ENCODE measurements at places on chromosomes 11 and 22.

DNA sequence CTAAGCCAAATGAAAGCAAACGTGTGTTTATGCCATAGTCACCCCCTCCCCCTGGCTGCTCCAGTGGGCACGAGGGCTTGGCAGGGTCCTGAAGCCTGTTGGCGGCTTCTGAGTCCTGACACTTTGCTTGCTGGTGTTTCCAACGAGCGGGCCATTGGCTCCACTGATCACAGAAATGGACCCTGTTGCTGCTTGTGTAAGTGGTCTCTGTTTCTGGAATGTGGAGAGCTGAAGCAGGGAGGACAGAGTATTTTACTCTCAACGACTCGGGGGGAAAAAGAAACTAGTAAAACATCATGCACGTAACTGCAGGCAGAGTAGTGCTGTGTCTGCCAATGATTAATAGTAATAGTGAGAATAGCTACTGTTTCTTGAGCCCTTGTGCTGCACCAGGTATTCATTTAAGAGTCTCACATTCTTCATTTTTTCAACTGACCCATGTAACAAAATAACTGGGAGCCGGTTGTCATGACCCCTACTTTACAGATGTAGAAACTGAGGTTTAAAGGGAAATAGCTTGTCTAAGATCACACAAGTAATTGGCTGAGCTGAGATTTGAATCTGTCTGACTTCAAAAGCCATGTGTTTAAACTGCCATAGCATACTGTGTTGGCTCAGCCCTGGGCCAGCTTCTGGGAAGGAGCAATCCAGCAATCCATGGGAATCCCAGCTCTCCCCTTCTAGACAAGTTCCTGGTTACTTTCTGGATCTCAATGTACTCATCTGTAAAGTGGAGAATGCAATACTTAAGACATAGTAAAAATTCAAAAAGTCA lies 526.7 kb downstream of the INSC start:
- no peak for DNase-seq

DNA sequence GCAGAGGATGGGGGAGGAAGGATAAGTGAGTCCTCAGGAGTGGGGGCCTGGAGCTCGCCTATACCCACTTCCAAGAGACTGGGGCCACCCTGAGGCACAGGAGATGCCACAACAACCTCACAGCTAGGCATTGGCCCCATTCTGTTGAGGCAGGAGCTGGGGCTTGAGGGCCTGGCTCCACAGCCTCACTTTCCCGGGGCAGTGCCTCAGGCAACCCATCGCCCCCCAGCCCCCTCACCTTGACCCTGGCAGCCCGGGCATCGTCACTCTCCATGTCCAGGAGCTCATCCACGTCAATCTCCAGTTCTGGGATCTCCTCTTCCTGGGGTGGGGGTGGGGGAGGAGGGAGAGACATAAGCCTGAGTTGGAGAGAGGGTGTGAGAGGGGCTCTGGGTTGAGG lies 1.8 kb downstream of the PPP1R14B start:
- no peak for DNase-seq

- no peak for DNase-seq
Observed at GRCh38 chr11:6194065-6194581, 4.9 kb upstream of the OR52W1 start.

DNA sequence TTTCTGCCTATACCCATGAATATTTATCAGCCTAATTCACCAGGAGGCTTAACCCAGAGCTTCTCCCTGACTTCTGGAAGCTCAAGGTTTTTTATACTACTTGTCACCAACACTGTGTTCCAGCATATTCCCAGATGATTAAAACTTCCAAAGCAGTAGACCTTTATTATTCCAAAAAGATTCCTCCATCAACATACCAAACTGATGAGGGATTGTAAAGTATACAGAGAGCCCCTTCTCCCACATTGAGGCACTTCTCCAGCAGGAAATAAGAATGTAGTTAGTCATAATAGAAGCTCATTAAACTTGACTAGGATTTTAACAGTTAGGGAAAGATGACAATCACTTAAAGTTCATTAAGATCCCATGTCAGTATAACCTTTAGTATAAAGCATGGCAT lies 51.4 kb upstream of the CEP126 start:
- DNase-seq = no peak

DNA sequence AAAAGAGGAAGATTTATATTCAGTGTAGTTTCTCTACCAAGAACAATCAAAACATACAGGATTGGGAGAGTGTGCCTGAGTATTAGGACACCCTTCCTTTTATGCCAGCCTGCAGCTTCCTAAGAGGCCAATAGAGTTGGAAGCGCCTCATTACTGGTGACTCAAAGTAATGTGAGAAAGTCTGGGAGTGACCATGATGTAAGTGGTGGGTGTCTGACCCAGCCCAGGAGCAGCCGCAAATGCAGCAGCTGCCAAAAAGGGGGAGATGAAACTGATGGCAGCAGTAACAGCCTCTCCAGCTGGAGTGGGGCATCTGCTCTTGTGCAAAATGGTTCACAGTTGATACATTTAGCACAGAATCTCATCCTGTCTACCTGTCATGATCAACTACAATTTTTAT lies 62.0 kb downstream of the ZNF280B start:
- DNase-seq = no peak

DNA sequence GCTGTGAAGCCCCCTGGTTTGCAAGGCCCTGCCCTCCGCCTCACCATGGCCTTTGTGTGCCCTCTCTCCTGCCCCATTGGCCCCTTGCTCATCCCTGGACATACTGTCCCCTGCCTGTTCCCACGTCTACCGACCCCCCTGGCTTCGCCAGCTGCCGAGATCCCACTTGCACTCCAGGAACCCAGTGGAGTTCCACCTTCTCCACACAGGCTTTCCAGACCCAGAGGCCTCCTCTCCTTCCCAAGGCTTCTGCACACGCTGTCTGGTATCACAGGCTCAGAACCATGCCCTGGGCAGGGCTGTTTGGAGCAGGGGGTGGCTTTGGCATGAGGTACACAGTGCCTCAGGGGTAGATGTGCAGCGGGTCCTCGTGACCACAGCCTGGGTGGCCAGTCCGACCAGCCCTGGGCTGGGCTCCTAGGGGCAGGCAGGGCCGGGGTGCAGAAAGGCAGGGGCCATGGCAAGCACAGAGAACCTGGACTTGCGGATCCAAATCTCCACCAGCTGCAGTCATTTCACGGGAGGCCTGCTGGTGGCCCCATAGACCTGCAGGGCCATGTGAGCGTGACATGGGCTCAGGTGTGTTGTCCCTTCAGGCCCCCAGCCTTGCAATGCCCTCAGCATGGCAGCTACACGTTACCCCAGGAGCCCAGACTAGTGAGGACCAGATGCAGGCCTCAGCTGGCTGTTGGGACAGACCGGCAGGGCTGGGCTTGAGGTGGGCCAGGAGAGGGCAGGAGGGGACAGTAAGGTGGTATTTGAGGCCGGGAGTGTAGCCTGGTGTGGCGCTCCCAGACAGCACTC lies 9.5 kb downstream of the GRK2 start:
- no peak for DNase-seq

DNA sequence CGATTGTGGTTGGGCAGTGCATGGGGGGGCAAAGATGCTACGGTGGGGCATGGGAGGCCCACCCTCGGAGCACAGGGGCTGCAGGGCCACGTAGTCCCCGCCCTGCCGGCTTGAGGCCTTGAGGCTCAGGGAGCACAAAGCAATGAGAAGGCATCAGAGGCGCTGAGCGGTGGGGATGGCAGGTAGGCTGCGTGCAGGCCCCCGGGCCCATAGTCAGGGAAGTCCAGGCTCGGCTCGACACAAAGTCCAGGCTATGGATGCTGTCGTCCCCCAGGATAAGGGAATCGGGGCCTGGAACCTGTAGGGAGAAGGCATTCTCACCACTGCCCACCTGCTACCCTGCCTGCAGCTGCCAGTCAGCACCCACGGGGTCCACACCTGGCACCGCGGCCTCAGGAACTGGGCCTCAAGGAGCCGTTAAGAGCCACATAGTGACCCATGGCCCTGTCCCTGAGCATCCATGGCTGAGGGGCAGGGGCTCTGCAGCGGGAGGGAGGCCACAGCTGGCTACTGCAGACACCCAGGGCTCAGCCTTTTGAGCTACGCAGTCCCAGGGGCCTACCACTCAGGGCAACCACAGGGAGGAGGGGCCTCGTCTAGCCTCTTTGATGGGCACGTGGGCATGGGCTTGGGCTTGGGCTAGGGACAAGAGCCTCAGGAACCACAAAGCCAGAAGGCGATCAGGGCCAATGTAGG lies 179.7 kb downstream of the IGLL1 start:
- DNase-seq = no peak

DNA sequence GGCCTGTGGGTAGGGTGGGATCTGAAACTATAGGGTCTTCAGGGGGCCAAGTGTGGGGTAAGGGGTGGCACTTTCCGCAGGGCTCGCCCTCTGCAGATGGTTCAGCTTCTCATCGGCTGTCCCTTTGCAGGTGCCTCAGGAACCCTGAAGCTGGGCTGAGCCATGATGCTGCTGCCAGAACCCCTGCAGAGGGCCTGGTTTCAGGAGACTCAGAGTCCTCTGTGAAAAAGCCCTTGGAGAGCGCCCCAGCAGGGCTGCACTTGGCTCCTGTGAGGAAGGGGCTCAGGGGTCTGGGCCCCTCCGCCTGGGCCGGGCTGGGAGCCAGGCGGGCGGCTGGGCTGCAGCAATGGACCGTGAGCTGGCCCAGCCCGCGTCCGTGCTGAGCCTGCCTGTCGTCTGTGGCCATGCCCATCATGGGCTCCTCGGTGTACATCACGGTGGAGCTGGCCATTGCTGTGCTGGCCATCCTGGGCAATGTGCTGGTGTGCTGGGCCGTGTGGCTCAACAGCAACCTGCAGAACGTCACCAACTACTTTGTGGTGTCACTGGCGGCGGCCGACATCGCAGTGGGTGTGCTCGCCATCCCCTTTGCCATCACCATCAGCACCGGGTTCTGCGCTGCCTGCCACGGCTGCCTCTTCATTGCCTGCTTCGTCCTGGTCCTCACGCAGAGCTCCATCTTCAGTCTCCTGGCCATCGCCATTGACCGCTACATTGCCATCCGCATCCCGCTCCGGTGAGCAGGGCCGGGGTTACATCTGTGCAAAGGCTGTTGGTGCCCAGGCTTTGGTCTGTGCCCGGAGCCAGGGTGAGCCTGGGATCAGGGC lies 5.8 kb downstream of the ADORA2A start:
- DNase-seq = no peak

DNA sequence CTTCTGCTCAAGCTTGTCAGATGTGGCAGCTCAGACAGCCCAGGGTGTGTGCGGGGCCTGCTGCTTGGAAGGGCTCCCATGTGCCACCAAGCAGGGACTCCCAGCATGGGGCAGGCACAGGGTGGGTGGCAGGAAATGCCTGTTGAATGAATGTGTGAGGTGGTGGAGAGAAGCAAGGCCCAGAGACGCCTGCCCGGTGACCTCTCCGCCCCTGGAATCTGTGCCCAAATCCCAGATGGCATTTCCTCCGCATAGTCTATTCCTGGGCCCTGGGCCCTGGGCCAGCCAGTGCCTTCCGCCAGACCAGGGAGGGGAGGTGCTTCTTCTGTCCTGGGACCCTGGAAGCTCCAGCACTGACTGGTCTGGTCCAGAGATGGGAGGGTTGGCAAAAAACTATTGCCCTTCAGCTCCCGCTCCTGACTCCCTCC lies 3.7 kb downstream of the CST6 start:
- DNase-seq = no peak

DNA sequence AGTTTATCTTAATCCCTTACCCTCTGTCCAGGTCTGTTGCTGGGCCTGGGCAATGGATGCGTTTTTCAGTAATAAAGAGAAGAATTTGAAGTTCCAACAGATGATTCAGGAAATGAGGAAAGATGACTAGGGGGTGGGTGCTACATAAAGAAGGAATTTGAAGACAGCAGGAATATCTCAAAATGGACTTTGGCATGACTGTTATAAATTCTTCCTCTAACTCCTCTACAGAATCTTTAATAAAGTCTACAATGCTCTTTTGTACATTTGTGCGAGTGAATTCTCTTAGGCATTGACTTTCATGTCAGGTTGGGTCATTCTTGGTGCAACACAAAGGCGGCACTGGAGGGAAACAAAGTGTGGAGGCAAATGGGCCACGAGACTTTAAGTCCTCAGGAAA lies 35.1 kb upstream of the PRSS23 start:
- DNase-seq = no peak

DNA sequence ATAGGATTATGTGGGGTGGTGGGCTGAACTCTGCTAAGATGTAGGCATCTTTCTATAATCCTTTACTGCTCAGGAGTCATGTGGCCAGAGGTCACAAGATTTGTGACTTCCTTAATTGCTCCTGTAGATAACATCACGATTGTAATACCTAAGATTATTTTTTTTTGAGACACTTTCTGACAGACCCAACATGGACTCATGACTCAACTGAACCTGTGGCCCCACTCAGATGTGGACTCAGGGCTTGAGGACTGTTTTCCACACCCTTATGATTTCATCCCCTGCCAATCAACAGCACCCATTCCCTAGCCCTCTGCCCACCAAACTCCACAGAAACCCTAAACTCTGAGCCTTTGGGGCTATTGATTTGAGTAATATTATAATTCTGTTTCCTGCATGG lies 35.6 kb upstream of the MMP7 start:
- DNase-seq = no peak

DNA sequence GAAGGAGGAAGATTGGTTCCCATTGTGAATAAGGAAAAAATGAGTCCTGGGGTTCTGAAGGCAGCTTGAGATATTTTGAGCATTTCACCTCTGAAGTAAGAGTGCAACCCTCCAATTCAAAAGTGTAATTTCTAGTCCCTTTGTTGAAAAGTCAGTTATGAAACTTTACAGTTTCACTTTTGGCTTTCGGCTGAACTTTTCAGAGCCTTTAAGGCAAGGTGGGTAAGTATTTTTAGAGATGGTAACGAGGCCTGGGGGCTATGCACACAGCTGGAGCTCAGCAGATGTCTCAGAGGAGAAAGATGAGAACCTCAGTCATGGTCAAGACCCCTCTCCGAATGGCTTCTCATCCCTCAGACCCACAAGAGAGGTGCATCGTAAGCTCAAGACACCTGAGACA lies 267.6 kb downstream of the KIRREL3 start:
- no peak for DNase-seq

GRCh38 chr11:92057849-92058442 lies 166.7 kb upstream of the FAT3 start:
- no peak for DNase-seq

DNA sequence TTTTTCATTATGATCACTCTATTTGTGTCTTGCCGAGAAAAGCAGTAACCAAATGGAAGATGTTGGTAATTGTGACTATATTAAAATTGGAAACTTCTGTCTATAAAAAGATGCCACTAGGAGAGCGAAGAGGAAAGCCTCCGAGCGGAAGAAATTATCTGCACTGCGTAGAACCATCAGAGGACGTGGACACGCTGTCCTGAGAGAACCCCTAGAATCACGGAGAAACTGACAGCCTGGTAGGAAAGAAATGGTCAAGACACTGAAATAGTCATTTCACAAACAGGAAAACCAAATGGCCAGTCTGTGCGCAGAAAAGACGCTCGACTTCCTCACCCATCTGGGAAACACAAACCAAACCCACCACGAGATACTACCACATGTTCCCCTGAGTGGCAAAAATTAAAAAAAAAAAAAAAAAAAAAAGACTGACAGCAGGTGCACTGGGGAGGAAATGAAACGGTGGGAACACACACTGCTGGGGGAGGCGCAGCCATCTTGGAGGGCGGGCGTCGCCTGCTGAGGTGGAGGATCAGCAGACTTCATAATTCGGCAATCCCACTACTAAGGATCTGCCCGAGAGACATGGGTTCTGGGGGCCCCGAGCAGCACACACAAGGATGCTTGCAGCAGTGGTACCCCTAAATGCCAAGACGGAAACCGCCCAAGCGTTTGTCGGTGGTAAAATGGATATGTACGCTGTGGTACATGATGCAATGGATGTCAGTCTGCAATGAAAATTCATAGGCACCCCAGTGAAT lies 21.3 kb downstream of the IFITM10 start:
- DNase-seq = no peak

All from COR-L47 (cell line).